Amniotic epithelial cell (primary cell): ENCODE measurements at places on chromosomes 6 and 20.

DNA sequence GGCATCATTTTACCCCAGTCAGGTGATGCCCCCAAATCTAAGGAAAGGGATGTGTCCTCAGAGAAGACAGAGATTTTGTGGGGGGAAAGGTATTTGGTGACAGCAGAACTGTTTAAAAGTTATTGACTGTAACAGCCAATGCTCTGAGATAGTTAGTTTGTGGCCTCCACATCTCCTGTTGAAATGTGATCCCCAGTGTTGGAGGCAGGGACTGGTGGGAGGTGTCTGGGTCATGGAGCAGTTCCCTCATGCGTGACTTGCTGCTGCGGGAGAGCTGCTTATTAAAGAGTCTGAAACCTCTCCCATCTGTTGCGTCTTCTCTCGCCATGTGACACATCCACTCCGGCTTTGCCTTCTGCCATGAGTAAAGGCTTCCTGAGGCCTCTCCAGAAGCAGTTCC lies 282.8 kb upstream of the FOXQ1 start:
- DNase-seq = no peak

- peak; percentile 86 for DNase-seq
These were observed 67.6 kb downstream of the MRPL14 start for GRCh38 chr6:44059359-44060346.

GRCh38 chr6:68013780-68014515 lies 621.1 kb upstream of the ADGRB3 start:
- DNase-seq = peak; percentile 17

GRCh38 chr6:44999066-44999465 lies 329.1 kb upstream of the RUNX2 start:
- DNase-seq = no peak

DNA sequence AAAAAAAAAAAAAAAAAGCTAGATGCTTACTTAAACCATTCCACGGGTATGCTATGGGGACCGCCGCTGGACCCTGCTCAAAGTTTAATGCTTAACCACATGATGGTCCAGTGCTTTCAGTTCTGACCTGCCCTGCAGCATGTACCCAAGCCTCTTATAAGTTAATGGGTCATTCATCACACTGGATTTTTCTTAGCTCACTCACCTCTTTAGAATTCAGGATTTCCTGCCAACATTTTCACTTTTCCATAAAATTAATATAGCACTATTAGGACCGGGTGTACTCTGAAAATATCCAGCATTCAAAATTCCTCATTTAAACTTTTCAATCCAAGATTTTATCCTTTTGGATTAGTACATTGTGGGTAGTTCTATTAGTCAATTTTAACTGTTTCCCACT lies 140.8 kb downstream of the ALDH8A1 start:
- DNase-seq = peak; percentile 57

DNA sequence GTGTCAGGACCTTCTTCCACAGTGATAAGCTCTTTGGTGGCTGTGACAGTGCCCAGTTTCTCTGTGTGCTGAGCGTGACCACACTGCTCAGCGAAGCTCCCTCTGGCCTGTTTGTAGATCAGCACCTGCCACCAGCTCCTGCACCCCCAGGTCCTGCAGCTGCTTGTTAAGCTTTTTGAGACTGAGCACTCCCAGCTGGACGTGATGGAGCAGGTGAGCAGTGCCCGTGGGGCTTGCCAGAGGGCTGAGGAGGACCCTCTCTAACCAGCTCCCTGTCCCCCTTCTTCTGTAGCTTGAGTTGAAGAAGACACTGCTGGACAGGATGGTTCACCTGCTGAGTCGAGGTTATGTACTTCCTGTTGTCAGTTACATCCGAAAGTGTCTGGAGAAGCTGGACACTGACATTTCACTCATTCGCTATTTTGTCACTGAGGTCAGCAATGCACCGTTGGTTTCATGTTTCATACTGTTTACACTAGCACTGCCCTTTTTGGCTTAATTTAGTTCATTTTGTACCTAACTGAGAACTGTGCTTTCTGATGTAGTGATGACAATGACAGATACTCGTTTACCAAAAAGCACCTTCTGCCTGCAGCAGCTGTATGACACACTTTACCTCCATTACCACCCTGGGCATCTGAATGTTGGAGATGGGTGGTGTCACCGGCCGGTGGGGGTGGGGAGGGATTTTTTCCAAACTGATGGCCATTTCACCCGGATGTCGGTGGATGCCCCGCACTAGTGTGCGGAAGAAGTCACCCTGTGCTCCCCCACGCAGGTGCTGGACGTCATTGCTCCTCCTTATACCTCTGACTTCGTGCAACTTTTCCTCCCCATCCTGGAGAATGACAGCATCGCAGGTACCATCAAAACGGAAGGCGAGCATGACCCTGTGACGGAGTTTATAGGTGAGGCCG lies 12.5 kb downstream of the NELFCD start:
- DNase-seq = no peak

GRCh38 chr20:16548068-16548672 lies 25.1 kb downstream of the KIF16B start:
- DNase-seq = no peak

- DNase-seq = peak; percentile 21
These were observed 812 bp upstream of the SMIM13 start for GRCh38 chr6:11092668-11093375.

- DNase-seq = peak; percentile 46
These were observed 191.5 kb downstream of the CDH4 start for GRCh38 chr20:61443443-61444126.

DNA sequence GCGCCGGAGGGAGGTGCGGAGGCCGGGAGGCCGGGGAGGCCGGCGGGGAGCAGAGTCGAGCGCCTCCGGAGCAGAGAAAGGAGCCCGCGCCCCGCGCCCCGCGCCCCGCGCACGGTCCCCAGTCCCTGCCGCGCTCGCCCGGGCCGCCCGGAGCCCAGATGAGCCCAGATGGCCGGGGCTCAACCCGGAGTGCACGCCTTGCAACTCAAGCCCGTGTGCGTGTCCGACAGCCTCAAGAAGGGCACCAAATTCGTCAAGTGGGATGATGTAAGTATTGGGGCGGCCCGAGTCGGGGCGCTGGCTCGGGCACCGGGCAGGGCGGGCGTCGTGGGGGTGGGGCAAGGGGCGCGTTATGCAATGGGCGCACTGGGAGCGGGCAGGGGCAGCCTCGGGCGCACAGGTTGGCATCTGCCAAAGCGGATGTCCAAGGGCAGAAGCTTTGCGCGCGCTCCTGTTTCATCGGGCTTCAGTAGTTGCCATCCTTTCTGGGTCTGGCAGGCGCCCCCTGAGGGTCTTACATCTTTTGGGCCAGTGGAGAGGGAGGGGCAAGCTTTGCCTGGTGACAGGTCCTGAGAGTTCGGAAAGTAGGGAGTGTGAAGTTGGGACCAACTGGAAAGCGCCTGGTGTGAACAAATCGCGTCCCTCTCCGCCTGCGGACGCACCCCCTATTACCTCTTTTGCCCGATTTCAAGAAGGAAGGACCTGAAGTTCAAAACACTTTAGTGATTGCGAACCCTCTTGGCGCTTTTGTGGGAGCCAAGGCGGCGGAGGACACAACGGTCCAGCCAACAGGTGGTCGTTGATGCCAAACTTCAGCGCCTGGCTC lies 631 bp downstream of the PLCB1 start:
- DNase-seq = no peak

GRCh38 chr6:23688650-23689049 lies 437.4 kb upstream of the NRSN1 start:
- DNase-seq = no peak

- no peak for DNase-seq
These were observed 121.3 kb downstream of the MYO6 start for GRCh38 chr6:75870389-75870788.

DNA sequence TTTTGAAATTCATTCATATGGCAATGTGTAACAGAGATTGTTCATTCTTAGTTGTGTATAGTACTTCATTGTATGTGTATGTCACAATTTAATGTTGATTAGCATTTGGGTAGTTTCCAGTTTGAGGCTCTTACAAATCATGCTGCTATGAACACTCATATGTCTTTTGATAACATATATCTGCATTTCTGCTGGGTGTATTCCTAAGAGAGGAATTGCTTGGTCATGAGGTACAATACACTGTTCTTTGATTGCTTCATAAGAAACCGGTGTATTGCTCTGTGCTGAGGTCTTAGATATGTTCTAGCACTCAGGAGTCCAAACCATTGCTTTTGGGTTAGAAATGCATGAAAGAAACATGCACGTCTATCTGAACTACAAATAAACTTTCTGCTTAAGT lies 492.9 kb upstream of the JAG1 start:
- peak; percentile 21 for DNase-seq

GRCh38 chr20:53872081-53872541 lies 198.3 kb downstream of the BCAS1 start:
- DNase-seq = no peak

GRCh38 chr20:37384683-37385174 lies 38.8 kb downstream of the SRC start:
- DNase-seq = no peak

DNA sequence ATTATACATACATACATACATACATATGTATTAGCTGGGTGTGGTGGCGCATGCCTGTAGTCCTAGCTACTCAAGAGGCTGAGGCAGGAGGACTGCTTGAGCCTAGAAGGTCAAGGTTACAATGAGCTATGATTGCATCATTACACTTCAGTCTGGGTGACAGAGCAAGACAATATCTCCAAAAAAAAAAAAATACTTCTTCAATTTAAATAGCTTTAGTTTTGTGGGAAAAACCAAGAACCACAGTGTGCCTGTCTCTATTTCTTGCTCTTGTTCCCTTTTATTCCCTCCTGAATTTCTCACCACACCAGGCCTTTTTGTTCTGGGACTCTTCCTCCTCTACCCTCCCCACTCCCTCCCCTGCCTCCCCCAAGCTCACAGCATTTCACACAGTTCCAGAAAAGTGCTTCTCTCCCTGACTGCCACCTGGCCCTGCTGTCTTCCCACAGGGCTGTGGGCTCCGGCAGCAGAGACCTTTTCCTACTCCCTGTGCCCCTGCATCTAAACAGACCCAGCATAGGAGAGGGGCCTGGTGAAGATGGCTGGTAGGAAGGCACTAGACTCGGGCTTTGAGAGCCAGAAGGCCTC lies 1.3 kb downstream of the C20orf203 start:
- no peak for DNase-seq

- no peak for DNase-seq
These were observed 212.3 kb downstream of the ERMARD start for GRCh38 chr6:169963581-169964297.

GRCh38 chr6:134979142-134979541 lies 29.2 kb upstream of the ALDH8A1 start:
- no peak for DNase-seq

DNA sequence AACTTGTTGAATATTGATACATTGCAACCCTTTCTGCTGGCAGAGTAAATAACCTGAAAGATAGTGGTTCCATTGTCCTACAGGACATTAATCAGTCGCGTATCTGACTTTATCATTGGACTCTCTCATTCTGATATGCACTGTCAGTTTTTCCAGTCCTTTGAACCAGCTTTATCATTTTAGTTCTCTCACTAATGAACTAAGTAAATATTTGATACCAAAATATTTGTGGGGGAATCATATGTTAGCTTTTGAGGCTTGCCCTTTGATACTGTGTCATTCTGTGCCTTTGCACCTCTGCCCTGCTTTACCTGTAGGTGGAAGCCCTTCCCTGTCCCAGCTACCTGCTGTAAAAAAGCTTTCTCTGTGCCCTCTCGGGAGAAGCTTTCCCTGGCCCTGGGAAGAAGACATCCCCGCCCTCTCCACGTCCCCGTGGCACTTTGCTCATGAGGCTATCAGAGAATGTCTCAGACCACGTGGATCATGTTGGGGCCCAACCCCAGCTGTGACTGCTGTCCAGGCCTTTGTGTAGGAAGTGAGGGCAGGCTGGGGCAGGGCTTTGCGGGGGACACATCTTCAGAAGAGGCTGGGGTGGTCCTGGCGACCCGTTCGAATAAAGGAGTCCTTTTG lies 117.8 kb upstream of the NXT1 start:
- DNase-seq = no peak

DNA sequence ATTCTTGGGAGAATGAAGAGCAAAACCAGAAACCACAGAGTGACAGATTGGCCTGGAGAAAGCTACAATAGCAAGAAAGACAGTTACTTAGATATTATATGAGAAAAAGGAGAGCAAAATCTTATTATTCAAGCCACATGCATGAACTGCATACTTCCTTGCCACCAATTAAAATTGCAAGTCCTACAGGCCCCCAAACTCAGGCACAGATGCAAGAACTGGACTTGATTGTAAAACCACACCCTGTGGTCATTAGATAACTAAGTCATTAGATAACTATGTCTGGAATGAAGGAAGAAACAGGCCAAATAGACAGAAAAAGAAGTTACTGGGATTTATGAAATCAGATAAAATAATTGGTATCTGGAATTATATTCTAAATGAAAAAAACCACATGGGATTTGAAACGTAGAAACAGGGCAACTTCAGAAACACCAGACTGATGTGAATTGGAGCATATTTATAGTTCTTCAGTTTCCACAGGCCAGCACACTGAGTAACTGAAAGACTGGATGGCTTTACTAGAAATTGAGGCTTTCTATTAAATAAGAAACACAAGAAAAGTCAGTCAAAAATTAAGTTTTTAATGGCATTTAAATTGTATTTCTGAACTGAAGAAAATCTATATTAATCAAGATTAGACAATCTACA lies 49.4 kb upstream of the CARMIL1 start:
- peak; percentile 83 for DNase-seq

DNA sequence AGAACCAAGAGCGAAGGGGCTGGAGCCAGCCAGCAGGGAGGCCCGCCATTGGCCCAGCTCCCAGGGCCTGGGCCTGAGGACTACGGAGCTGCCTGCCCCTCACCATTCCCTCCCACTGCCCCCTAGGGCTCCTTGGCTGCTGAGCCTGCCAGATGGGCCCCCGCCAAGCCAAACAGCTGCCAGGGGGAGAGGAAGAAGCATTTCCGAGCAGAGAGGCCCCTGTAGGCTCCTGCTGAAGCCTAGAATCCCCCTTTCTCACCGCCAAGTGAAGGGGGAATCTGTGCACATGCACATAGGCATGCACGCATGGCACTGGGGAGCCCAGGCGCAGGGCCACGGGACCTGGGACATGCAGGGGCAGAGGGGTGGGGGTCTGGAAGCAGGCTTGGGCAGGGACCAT lies 28.5 kb upstream of the MRPS18A start:
- DNase-seq = no peak

DNA sequence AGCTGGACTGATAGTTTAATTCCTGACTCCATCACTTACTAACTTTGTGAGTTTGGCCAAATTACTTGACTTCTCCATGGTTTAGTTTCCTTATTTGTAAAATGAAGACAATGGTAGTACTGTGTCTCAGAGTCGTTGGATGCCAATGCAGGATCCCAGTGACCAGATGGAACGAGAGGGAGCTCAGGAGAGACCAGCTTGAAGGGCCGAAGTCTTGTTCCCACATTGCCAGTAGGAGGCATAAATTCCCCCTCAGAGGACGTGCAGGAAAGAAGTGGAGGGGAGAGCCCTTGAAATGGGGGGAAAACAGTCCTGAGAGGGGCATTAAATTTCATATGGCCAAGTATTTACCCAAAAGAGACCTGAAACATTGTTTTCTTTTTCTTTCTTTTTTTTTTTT lies 2.1 kb upstream of the MUC22 start:
- no peak for DNase-seq

- DNase-seq = no peak
These were observed 12.9 kb downstream of the RPS6KA2 start for GRCh38 chr6:166614171-166614583.
